Stimulated activated CD4-positive, alpha-beta T cell treated with anti-CD3 and anti-CD28 coated beads, TNF-alpha, amount 100 ng/mL, for 4 hours (primary cell): ENCODE measurements at places on chromosomes 5 and 9.

DNA sequence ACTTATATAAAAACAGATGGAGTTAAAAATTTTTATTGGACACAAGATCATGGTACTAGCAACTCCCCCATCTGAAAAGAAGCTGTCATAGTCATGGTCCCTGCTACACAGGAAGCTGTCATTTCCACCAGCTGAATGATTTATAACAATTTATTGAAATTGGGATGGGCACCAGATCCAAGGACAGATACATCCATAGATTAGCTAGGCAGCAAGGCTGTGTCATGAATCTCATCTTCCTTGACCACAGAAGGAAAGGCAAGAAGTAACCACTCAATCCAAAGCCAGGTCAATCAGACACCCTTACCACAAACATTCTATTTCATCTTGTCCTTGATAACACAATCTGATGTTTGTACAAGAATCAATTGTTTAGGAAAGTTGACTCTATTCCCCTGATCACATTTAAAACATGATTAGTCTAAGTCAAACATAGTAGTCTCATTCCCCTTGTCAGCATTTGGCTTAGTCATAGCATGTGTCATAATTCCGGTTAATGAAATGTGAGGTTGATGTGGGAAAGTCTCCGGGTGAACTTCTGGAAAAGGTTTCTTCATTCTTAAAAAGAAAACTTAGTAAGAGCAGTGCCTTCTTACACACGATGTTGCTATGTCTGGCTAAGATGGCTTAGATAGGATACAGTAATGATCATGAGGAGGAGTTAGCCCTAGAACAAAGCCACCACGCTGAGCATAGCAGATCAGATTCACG is 462.6 kb upstream of the PAPPA start:
- no peak for DNase-seq

GRCh38 chr5:3218916-3219650 is 376.5 kb upstream of the IRX1 start:
- no peak for DNase-seq

GRCh38 chr5:6659941-6660684 is 26.9 kb downstream of the SRD5A1 start:
- DNase-seq, result no peak

GRCh38 chr9:91903126-91903911 is 46.7 kb downstream of the ROR2 start:
- DNase-seq, result no peak

- no peak for DNase-seq
Observed at GRCh38 chr5:12616093-12616492, 711.8 kb upstream of the CTNND2 start.

- DNase-seq, result no peak
Observed at GRCh38 chr9:90547896-90548295, 94.7 kb downstream of the DIRAS2 start.

- DNase-seq, result no peak
Observed at GRCh38 chr5:123814801-123815470, 303.0 kb downstream of the CSNK1G3 start.

GRCh38 chr5:23482642-23483041 is 24.8 kb upstream of the PRDM9 start:
- no peak for DNase-seq

DNA sequence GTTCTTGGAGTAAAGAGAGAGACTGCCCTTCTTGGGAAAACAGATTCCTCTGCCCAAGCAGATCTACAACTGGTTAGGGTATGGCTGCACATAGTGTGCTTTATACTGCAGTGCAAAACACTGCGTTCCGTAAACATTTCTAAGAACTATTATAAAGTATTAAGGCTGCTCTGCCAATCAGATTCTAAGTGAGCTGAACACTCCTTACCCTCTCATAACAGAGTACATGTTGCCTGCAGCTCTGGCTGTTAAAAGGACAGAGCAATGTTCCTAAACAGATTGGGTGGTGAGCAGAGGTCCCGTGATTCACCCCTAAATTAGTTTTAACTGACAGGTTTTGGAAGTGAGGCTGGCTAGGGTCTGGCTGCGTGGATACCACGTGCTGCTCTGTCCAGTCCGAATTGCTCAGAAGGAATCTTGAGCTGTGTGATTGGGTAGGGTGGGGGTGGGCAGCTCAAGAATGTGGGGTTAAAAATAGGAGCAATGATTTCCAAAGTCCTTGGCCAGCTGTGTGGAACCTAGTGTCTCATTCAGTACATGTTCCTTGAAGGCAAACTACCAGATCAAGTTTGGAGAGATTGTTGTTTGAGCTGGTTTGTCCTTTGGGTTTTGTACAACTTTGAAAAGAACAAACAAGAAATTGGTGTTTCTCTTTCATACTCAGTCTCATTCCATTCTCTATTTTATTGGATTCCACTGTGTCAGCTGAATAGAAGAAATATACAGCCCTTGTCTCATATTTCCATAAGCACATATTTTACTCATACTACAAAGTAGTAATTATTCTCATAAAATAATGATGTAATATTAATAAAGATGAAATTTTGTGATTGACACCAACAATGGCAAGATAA is 497.6 kb upstream of the CD180 start:
- no peak for DNase-seq

- DNase-seq, result no peak
Observed at GRCh38 chr5:16051246-16051755, 128.3 kb downstream of the MARCHF11 start.

DNA sequence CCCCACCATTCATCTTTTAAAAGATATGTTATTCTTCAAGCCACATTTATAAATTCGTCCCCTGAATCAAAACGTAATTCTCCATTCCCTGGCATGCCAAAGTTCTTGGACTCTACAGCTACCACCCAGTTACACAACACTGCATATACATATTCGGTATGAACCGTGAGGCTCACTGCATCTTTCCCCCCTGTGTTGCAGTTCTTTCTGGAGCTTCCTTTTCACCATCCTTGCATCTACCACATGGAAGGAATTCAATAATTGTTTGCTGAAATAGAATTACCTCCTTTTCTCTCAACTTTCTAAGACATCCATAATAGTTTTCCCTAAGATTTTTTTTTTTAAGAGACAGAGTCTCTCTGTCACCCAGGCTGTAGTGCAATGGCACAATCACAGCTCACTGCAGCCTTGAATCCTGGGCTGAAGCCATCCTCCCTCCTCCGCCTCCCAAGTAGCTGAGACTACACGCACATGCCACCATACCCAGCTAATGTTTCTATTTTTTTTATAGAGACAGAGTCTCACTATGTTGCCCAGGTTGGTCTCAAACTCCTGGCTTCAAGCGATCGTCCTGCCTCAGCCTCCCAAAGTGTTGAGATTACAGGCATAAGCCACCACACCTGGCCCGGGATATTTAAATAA is 3.3 kb downstream of the LPAR1 start:
- no peak for DNase-seq

DNA sequence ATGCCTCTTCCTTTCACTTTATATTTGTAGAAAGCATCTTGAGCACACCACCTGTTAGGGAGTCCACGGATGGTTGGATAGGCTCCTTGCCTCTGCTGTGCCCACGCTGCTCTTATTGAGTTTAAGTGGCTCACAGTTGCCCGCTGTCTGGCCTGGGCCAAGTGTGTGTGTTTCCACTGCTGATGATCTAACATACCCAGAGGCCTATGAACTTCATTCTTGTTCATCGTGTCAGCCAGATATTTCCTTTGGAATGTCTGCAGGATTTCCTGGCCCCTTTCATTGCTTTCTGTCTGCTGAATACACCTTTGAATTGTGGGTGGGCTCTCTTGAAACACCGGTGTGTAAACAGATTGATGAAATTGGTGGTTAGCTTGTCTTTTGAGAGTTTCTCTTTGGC is 46.6 kb downstream of the MVB12B start:
- DNase-seq, result no peak

- peak; percentile 13 for DNase-seq
Observed at GRCh38 chr5:10563110-10563944, 543 bp upstream of the ANKRD33B start.

- DNase-seq, result no peak
Observed at GRCh38 chr5:135567661-135568060, 11.1 kb downstream of the CXCL14 start.

DNA sequence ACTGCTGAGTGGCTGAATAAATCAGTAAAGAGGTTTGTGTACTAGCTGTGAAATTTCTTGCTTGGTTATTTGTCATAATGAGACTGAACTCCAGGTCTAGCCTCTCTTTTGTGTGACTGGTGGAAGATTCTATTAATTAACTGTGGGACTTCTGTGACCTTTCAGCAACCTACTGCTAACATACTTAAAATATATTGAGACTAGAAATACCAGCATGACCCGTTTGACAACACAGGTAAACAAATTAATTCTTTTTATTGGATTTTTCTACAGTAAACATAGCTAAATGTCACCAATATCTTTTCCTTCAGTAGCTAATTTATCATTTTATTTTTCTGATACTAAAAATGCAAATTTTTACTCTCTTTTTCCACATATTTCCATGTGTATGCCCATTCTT is 390.4 kb upstream of the KCNN2 start:
- DNase-seq, result no peak

- no peak for DNase-seq
Observed at GRCh38 chr9:125142560-125143376, 560 bp downstream of the SCAI start.

GRCh38 chr5:1510151-1510561 is 13.6 kb downstream of the LPCAT1 start:
- DNase-seq, result no peak

GRCh38 chr9:89601856-89602562 is 2.8 kb upstream of the GADD45G start:
- no peak for DNase-seq

DNA sequence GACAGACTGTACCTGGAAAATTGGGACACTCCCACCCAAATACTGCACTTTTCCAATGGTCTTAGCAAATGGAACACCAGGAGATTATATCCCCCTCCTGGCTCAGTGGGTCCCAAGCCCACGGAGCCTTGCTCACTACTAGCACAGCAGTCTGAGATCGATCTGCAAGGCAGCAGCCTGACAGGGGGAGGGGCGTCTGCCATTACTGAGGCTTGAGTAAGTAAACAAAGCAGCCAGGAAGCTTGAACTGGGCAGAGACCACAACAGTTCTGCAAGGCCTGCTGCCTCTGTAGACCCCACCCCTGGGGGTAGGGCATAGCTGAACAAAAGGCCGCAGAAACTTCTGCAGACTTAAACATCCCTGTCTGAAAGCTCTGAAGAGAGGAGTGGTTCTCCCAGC is 260.0 kb upstream of the ST8SIA4 start:
- no peak for DNase-seq

DNA sequence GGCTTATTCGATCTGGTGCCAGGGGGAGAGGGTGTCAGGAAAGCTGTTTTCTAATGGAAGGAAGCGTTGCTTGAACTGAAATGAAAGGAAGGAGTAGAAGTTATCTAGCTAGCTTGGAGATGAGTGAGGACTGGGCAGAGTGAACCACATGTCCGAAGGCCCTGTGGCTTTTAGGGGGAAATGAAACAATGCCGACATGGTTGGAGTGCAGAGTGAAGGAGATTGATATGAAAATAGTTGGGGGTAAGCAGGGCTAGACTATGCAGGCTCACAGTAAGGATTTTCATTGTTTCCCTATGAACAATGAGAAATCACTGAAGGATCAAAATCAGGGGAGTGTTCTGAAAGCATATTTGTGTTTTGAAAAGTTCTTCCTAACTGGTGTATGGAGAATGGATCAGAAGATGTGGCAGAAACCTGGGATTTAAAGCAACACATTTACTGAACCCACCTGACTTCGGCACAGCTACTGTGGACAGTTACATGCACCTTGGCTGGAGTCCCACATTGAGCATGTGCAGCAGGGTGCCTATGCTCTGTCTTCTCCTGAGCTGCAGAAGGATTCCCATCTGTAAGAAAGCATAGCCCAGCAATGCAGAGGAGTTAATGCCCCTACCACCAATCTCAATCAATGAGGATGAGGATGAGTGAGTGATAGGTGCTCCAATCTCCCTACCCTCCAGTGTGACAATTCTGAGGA is 144.4 kb upstream of the TBCA start:
- DNase-seq, result no peak

GRCh38 chr5:95148453-95148852 is 136.4 kb downstream of the MCTP1 start:
- no peak for DNase-seq

GRCh38 chr5:127133071-127133470 is 59.8 kb upstream of the C5orf63 start:
- no peak for DNase-seq

DNA sequence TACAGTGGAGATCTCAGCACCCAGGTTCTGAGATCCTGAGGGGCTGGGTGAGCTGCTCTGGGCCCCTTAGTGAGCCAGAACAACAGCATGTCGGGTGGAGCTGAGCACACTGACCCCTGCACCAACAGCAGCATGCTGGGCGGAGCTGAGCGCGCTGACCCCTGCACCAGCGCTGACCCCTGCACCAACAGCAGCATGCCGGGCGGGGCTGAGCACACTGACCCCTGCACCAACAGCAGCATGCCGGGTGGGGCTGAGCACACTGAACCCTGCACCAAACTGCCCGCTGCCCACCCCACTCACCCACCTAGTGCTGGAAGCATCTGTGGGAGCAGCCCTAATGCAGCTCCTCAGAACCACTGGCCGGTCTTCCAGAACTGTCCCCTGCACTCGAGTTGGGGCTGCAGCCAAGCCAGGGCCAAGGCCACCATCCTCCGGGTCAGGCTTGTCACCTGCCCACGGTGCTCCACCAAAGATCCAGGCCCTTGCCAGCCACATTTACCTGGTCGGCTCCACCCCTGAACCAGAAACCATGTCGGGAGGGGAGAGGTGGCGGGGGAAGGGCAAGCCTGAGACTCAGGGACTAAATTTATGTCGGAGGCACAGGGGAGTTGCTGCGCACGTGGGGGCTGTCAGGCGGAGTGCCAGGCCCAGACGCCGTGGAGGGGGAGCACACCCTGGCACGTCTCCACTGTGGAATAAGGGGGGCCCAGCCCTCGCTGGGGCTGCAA is 80.3 kb downstream of the ADAMTS2 start:
- no peak for DNase-seq

GRCh38 chr5:145389047-145389446 is 446.1 kb downstream of the PRELID2 start:
- DNase-seq, result no peak

- no peak for DNase-seq
Observed at GRCh38 chr9:93667006-93667405, 90.6 kb downstream of the PHF2 start.

GRCh38 chr5:177427919-177428573 is 1.6 kb downstream of the GRK6 start:
- DNase-seq, result no peak

DNA sequence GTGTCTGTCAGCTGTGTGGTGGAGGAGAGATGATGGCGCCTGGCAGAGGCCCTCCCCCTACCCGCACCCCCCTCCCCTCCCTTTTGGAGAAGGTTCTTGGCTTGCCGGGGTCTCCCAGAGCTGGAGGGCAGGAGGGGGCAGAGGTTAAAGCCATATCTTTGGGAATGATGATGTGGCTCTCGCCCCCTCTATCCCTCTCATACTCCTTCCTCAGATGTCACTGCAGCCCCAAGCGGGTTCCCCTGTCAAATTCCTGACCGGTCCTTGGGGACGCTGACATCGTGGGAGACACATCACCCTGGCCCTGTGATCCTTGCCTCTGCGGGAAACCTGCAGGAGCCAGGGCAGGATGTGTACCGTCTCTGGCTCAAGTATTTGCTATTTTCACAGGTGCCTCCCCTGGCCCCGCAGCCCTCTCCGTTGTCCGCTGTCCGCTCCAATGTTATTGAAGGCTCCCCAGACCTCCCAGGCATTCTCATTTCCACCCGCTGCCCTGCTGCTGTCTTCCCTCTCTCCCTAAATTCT is 109.5 kb downstream of the FOXD1 start:
- no peak for DNase-seq

- DNase-seq, result no peak
Observed at GRCh38 chr5:108129129-108129528, 252.8 kb downstream of the FBXL17 start.

GRCh38 chr9:14273696-14274121 is 40.2 kb downstream of the NFIB start:
- no peak for DNase-seq

- no peak for DNase-seq
Observed at GRCh38 chr5:34676416-34676815, 20.3 kb downstream of the RAI14 start.
